ENCODE measurements at places on chromosomes 1 and 21.

GRCh38 chr1:170503665-170504064, 28.3 kb upstream of the GORAB start:
- DNase-seq, result no peak

GRCh38 chr1:238340989-238341388, 450.3 kb upstream of the ZP4 start:
- no peak for DNase-seq

- no peak for DNase-seq
Measured at GRCh38 chr1:183043872-183044854, 20.9 kb downstream of the LAMC1 start.

- DNase-seq, result no peak
Measured at GRCh38 chr1:214660900-214661299, 57.9 kb downstream of the CENPF start.

- DNase-seq, result no peak
Measured at GRCh38 chr1:150895618-150896017, 8.7 kb downstream of the CTXND2 start.

GRCh38 chr1:183477986-183478781, 5.9 kb downstream of the SMG7 start:
- peak; percentile 16 for DNase-seq

DNA sequence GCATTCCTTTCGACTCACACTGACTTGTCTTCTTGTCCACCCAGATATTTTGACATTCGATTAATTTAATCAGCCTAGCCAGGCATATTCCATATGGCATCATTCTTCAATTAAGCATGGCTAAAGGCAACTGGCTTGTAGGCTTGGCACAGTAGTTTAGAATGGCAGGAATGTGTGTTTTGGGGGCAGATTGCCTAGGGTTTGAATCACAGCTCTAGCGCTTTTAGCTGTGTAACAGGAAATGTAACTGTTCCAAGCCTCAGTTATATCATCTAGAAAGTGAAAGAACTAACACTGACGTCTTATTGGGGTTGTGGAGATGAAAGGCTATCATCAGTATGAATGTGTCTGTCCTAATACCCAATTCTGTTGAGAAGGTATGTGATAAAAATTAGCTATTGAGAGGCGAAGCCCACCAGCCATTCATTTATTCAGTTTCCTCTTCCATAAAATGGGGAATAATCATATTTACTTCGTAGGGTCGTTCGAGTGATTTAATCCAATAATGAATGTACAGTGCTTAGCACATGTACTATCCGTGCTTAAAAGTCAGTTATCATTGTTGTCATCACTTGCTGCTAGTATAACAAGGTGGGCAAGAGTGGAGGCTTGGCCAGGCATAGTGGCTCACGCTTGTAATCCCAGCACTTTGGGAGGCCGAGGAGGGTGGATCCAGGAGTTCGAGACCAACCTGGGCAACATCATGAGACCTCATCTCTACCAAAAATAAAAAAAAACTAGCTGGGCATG, 41.6 kb upstream of the GRHL3 start:
- DNase-seq, result peak; percentile 20

GRCh38 chr1:228445843-228446650, 29.4 kb upstream of the TRIM17 start:
- DNase-seq, result peak; percentile 41

DNA sequence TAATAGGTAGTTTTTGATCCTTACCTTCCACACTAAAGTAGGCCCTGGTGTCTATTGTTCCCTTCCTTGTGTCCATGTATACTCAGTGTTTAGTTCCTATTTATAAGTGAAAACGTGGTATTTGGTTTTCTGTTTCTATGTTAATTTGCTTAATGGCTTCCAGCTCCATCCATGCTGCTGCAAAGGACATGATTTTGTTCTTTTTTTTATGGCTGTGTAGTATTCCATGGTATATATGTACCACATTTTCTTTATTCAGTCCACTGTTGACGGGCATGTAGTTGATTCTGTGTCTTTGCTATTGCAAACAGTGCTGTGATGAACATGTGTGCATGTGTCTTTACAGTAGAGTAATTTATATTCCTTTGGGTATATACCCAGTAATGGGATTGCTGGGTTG, 20.8 kb downstream of the PRCC start:
- DNase-seq, result no peak

- DNase-seq, result no peak
Measured at GRCh38 chr1:61482170-61482734, 242.7 kb downstream of the TM2D1 start.

DNA sequence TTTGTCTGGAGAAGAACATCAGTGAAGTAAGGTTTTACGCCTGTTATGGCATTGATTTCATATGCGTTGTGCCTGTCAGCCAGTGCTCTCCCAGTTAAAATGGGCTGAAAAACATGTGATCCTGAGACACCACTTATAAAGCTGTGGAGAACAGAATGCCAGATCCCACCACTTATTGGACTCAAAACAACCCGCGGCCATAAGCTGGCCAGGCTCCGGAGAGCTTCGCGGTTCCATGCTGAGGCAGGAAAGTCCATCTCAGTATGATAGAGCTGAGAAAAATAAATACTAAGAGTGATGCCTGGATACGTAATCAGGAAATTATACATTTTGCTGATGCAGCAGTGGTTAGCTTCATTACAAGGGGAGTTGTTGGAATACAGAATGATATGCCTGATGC, 5.1 kb downstream of the APOBEC4 start:
- DNase-seq, result no peak

- DNase-seq, result no peak
Measured at GRCh38 chr1:200654660-200655059, 15.0 kb downstream of the DDX59 start.

GRCh38 chr1:36392836-36393235, 4.9 kb downstream of the LSM10 start:
- DNase-seq, result no peak

GRCh38 chr1:79530476-79530875, 523.9 kb upstream of the ADGRL4 start:
- no peak for DNase-seq

DNA sequence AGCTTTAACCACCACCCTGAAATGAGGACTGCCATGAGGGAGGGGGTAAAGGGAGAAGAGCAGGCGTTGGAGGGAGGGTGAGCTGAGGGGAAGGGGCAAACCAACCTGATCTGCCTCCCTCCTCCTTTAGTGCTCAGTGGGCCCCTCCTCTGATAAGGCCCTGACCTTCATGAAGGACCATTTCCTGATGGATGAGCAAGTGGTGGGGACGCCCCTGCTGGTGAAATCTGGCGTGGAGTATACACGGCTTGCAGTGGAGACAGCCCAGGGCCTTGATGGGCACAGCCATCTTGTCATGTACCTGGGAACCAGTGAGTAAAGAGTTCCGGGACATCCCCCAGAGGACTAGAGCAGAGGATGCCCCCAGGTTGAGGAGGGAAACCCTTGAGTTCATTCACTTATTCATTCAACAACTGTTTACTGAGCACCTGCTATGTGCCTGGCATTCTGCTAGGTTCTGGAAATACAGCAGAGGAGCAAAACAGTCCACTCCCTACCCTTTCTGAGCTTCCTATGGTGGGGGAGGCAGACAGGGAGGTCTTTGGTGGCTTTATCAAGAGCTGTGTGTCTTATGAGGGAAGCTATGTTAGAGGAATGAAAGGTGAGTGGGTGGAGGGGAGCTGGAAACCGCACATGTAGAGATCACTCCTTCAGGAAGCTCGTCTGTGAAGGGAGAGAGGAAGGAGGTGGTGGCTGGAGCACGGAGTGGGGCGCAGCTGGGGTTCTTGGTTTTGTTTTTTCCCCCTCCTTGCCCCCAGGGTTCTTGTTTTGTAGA, 19.5 kb downstream of the SEMA4A start:
- no peak for DNase-seq

DNA sequence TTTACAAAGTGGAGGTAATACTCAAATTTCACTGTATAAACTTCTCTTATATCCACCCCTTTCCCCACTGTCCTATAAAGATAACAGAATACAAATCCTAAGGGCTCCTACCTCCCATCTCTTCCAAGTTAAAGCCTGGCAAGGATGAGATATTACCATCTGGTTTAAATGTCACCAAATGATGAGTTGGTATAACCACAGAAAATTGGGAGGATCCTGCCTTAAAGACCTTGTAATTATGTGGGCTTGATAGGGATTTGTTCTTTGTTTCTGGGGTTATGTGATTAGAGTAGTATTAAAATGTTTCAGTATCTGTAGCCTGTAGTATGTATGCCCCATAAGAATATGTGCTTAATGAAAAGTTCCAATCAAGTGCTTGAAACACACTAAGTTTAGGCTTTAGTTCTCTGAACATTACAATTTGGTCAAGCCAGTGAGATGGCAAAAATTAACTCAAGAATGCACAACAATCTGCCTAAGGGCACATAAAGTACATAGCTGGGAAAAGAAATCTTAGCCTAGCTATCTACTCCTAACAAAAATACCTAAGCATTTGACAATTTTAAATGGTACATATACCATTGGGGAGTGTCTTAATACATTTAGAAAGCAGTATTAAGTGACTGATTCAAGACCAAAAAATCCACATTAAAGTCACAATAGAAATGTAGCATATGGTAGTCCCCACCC, 14.0 kb downstream of the KDM5B start:
- no peak for DNase-seq

GRCh38 chr1:155769257-155769656, 80.4 kb downstream of the DAP3 start:
- no peak for DNase-seq

DNA sequence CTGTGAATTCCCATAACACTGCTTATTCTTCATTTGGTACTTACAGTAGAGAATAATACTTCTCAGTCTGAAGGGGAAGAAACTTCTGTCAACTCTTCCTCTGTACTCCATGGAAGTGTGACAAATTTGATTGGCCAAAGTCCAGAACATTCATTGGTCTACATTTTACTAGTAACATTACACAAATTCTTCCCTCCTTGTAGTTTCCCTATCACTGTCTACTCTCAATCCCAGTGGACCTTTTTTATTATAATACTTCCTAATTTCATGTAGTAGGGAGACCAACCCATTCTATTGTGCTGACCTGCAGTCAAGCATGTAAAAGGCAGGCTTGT, 74.7 kb downstream of the ALG6 start:
- DNase-seq, result no peak

- no peak for DNase-seq
Measured at GRCh38 chr1:201570886-201571624, 32.1 kb downstream of the NAV1 start.

DNA sequence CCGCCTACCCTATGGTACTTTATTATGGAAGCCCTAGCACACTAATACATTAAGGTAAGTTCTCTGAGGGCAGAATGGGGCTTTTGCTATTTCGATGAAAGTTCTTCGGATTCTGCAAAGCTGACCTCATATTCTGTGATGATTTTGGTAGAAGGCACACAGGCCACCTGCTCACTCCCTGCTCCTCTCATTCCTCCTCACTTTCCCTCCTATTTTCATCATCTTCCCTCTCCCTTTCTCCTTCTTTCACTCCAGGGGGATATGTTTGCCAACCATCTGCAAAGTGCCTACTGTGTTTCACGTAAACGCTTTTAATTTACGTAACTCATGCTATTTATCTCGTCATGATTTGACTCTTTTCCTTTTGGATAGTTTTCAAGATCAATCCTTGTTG, 45.0 kb upstream of the ETS2 start:
- DNase-seq, result no peak

GRCh38 chr21:28587748-28588147, 404.9 kb downstream of the LTN1 start:
- DNase-seq, result no peak

DNA sequence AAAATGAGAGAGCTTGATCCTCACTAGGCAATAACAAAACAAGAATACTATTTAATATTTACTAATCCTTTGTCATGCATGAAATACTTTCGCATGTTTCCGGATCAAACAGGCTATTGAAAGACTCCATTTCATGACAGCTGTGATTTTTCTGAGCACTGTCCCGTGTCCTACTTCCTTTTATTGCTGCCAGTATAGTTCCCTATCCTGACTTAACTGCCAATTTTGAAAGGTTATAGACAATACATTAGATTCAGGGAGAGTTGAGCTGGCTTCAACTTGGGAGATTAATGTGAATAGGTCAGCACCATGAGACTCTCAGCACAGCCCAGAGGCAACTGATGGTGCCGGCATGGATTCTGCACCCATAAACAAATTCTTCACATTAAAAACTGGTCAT, 225.8 kb downstream of the VAV3 start:
- no peak for DNase-seq

DNA sequence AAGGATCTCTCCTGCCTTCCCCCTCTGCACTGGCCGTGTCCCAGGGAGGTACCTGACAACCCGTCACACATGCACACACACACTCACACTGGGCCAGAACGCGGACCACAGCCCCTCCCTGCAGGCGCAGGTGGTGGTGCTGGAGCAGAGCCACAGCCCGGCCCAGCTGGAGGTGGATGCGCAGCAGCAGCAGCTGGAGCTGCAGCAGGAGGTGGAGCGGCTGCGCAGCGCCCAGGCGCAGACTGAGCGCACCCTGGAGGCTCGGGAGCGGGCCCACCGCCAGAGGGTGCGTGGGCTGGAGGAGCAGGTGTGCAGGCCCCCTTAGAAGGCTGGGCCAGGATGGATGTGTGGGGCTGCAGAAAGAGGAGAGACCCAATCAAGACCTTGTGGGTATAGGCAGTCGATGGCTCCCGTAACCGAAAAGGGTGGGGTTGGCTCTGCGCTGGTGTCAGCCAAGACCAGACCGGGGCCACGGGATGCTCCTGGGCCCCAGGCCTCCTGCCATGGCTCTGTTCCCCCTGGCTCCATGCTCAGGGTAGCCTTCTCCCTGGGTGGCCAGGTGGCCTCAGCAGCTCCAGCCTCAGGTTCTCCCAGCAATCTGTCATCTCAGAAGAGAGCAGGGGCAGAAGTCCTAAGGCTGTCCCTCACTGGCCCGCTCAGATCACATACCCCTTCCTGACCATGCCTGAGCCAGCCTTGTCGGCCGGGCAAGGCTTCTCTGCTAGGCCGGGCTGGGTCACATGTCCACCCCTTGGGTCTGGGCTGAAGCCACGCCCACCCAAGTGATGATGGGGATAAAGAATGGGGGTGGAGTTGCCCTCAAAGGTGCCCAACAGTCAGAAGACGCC, 8.9 kb downstream of the MFAP2 start:
- DNase-seq, result no peak

GRCh38 chr1:8343464-8344001, 25.6 kb downstream of the SLC45A1 start:
- DNase-seq, result no peak

DNA sequence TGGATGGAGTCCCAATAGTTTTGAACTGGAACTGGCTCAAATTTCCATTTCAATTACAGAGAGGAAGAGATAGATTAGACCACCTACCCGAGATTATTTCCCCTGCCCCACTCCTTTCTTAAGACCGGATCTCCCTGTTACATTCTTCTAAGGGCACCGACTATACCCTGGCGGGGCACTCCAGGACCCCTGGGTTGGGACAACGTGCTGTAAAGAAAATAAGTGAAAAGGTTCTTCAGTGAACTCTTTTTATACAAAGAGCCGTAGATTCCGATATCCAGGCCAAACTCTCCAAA, 6.7 kb downstream of the NR5A2 start:
- no peak for DNase-seq

DNA sequence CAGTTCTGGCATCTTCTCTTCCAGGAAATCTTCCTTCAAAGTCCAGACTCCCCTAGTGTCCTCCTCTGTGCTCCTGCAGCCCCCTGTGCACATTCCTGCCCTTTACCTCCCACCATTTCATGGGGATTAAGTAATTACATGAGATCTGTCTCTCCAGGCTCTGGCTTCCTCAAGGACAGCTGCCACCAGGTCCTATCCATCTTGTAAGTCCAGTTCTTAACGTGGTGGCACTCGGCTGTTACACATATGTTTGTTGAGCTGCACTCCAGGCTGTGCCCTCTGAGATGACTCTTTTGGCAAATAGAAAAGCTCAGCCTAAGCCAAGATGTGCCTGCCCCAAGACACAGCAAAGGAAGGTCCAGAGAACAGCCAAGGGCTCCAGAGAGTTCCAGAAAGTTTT, 57.4 kb upstream of the CAMK1G start:
- no peak for DNase-seq

- no peak for DNase-seq
Measured at GRCh38 chr21:35139382-35139715, 90.2 kb upstream of the RUNX1 start.

All from CD4-positive, alpha-beta T cell treated with Interleukin-17A for 1 hour (primary cell).